ENCODE measurements at places on chromosomes 3 and 15. TPM values are rescaled to one million over a fixed set of nuclear protein-coding genes. Genes with fewer than 3 reads are reported as not detected.

GRCh38 chr3:73469331-73469730 is 155.4 kb downstream of the PDZRN3 start:
- DNase-seq = no peak

Gene KLHL40
- not detected for total RNA-seq

DNA sequence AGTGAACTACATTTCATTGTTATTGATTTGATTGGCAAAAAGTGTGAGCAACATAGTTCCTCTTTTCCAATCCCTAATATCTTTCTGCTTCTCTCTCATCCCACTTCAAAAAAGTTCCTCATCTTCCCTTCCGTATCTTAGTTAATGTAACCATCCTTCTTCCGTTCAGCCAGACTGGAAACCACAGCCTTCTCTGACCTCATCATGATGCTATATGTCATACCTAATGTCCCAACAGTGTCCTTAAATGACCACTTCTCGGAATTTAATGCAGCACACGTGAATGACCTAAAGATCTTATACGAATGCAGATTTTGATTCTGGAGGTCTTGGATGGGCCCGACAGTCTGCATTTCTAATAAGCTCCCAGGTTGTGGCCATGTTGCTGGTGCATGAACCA is 320.3 kb upstream of the SATB1 start:
- no peak for DNase-seq

Gene LDHAL6B
- not detected for total RNA-seq

GRCh38 chr3:113274425-113275257 is 63.3 kb downstream of the BOC start:
- no peak for DNase-seq

- no peak for DNase-seq
These were observed 89.3 kb downstream of the CHD2 start for GRCh38 chr15:92989470-92989869.

Gene NEK11
- total RNA-seq = 3.9 TPM

DNA sequence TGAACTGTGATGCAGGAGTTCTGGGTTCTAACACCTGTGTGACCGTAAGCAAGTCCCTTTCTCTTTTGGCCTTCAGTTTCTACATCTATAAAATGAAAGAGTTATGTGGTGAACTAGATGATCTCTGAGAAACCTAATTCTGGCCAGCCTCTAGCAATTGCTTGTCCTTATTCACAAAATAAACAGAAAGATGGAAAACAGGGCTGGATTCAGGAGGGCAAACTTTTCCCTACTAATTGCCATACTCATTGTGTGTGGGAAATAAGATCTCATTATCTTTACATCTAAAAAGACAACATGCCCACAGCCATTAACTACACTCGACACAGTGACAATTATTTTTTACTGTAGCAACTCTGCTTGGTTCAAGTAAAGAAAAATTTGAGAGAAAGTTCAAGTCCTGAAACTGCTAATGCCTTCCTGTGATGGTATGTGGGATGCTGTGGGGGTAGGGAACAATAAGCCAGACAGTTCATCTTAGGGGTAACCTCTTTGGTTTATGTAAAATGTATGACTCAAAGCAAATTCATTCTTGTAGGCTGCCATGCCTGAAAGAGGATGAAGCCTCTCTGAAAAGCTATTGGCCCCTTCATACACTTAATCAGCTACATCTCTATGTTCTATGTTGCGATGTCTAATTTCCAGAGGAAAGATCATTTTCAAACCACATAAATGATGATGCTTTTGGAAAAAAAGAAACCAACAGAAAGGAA is 177.6 kb upstream of the BCL6 start:
- peak; percentile 66 for DNase-seq

Gene RHCG
- not detected for total RNA-seq

GRCh38 chr15:100940767-100941379 is 21.7 kb downstream of the LRRK1 start:
- DNase-seq = no peak

- no peak for DNase-seq
These were observed 212.0 kb downstream of the FEZF2 start for GRCh38 chr3:62161371-62161770.

DNA sequence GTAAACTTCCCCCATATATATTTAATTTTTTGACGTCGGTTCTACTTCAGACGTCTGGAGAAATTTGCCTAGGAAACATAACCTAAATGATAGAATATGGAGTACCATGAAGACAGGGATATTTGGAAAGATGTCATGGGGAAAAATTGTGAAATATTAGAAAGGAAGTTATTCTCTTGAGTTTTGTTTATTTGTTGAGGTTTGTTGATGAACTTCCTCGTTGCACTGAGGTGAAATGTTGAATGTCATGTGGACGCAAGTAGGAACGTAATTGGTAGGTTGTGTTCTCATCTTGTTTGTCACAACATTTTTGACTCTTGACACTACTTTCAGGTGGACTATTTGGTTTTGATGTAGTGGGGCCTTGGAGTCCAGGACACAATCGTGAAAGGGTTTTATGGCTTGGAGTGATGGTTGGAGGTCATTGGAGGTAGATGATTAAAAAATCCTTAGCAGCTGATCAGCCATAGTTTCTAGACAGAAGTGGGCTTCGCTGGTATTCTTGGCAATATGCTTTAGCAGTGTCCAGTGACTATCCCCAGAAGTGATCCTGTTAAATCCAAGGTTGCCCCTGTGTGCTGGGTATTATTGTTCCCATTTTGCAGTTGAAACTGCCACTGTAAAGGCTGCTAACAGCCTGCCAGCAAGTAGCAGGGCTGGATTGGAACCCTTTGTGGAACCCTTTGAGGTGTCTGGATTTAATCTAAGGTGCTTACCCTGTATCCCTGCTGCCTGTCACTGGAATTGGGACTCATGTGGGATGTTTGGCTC is 1.5 kb downstream of the ABHD5 start:
- no peak for DNase-seq

GRCh38 chr3:3629911-3630310 is 169.3 kb upstream of the LRRN1 start:
- no peak for DNase-seq

Gene SEMA3F
- 32.8 TPM for total RNA-seq

- no peak for DNase-seq
These were observed 223.8 kb upstream of the ARRDC4 start for GRCh38 chr15:97736748-97737147.

DNA sequence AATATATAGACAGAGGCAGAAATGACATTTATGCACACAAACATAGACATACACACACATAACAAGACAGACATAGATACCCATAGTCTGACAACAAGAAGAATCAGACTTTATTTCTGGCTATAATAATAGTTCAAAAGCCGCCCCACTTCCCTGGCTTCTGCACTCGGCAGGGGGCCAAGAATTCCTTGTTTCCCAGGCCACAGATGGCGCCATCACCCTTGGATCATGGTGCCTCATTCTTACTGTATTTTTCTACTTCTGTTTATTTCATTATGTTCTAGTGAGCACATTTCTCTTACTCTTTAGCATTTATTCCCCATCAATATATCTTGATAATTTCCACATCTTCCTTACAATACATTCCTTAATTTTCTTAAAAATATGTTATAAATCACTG is 387.5 kb downstream of the NLGN1 start:
- no peak for DNase-seq

Gene TRPC1
- 7.4 TPM for total RNA-seq

DNA sequence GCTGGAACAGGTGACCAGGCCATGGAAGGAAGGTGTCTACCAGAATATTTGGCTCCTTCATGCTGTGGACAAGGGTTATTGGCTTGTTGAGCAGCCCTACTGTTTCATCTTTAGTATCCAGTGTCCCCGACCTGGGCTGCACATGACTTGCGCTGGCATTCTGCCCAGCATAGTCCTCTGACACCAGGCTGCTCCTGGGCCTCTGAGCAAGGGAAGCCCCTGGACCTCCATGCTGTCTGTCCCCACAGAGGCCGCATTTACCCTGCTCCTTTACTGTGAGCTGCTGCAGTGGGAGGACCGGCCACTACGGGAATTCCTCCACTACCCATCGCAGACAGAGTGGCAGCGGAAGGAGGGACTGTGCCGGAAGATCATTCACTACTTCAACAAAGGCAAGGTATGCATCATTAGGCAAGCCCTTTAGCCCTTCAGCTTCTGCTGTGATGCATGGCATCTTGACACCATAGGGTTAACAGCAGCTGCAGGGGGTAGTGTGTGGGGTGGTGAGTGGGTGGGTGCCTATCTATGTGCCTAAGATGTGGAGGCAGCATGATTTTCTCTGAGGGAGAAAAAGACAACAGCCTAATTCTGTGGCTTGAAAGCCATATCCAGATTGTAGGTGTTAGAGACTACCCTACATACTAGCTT is 44.0 kb upstream of the MANF start:
- peak; percentile 1 for DNase-seq

- DNase-seq = no peak
These were observed 15.0 kb downstream of the RNF111 start for GRCh38 chr15:59002418-59002859.

GRCh38 chr3:47418167-47419082 is 37.6 kb downstream of the PTPN23 start:
- no peak for DNase-seq

Measured in HFFc6 (cell line).